ENCODE measurements at places on chromosomes 6 and 20.

GRCh38 chr6:137764464-137764863, 102.6 kb upstream of the TNFAIP3 start:
- no peak for DNase-seq

DNA sequence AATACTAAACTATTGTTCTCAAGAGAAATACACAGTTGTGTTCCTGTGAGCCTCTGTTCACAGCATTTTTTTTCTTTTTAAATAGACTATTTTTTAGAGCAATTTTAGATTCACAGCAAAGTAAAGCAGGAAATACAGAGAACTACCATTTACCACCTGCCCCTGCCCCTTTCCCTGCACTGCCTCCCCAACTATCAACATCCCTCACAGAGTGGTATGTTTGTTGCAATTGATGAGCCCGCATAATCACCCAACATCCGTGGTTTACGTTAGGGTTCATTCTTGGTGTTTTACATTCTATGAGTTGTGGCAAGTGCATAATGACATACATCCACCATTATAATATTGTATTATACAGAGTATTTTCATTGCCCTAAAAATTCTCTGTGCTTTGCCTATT, 71.6 kb upstream of the TNFAIP3 start:
- DNase-seq = no peak

DNA sequence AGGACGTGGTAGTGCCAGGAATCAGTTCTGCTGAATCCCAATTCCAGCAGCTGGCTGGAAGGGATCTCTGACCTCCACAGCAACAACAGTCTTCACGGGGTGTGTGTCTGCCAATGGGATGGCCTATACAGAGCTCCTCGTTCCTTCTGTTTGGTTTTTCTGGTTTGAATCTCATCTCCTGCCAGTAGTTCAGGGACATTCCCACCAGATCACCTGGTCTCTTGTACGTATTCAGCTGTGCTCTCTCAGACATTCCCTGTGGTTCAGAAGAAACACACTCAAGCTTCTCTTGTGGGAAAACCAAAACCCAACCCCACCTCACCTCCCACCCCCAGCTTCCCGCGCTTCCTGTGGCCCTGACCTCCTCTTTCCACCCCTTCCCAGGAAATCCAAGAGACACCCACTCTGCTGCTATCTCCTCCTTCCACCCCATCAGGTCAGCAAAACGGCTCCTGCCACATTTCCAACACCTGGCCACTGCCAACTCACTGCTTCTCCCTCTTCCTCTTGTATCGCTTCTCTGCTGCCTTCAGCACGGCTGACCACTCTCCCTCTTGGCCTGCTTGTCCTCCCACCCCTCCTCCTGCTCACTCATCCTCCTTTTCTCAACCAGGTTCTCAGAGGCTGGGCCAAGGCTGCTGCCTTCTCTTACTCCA, 63.3 kb upstream of the PTGIS start:
- DNase-seq = no peak

DNA sequence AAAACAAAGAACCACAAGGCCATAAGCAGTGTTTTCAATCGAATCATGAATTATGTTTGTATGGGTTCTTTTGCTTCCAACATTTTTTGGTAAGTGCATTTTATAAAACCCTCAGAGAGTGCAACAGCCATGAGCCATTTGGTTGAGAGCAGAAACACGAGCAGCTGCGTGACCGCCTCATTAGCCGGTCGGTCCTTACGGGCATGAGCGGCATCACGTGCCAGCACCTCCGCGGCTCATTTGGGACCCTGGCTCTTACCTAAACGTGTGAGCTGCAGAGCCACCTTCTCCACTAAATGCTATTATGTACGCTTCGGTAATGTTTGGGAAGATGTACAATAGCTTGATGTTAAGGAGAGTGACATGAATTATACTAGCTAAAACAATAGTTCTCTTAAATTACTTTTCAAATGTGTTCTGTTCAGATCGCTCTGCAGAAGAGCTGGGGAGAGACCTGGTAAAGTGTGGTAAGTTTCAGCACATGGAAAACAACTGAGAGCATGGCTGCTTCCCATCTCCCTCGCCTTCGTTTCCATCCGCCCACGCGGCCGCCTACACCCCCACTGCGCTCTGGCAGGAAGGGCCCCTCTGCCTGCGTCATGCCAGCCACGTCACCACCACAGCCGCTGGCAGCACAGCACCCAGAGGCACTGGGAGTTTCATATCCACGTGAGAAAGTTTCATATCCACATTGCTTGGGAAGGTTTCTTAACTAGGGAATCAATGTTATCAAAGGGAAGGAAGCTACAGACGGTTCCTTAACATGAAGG, 23.7 kb upstream of the PDE10A start:
- no peak for DNase-seq

DNA sequence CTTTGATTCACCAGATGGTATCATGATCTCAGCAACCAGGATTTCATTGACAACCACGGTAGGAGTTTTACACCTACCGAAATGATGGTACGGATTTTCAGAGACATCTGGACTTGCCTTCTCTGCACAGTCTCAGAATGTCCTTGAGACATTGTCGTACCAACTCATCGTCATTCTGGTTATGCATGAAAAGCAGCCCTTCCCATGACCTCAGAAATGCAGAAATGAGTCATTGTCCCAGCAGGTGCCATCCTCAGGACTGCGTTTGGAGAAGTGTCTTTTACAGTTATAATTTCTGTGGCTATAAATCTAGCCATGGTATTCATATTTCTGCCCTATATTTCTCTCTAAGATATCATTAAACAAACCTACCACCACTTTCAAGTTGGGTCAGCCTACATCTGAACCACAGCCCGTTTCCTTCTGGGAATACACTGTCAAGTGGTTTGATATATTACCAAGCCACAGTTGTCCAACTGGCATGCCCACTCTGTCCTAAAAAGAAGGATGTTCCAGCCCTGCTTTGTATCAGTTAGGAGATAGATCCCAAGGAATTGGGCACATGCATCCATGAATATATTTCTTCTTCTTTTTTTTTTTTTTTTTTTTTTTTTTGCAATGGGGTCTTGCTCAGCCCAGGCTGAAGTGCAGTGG, 7.5 kb upstream of the BFSP1 start:
- DNase-seq = no peak

DNA sequence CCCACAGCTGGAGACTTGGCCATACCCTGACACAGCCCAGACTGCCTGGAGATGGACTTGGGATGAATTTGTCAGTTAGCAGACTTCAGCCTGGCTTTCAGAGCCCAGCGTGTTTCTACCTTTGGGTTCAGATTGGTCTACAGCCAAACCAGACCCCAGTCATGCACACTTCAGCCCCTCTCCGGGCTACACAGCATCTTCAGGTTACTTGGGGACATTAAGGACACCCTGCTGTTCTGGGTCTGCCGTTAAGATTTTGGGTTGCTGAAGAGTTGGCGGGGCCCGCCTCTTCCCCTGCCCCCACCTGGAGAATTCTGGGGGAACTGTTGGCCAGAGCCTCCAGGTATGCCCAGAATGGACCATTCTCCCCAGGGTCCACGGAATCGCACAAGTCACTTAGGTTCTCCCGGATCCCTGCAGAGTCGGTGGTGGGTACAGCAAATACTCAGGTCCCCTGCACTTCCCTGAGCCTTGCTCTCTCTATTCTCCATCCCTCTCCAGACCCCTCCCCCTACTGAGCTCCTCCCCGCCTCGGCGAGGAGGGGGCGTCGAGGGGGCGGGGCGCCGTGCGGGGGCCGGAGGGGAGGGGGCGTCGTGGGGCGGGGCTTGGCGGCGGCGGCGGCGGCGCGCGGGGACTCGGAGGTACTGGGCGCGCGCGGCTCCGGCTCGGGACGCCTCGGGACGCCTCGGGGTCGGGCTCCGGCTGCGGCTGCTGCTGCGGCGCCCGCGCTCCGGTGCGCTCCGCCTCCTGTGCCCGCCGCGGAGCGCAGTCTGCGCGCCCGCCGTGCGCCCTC, at the start of gene PTK7:
Gene PTK7 (plus strand): TSS at position 645 of the 794 bp plus-strand sequence. CDS start 175 bp downstream, outside the sequence.
- DNase-seq = peak; percentile 77

DNA sequence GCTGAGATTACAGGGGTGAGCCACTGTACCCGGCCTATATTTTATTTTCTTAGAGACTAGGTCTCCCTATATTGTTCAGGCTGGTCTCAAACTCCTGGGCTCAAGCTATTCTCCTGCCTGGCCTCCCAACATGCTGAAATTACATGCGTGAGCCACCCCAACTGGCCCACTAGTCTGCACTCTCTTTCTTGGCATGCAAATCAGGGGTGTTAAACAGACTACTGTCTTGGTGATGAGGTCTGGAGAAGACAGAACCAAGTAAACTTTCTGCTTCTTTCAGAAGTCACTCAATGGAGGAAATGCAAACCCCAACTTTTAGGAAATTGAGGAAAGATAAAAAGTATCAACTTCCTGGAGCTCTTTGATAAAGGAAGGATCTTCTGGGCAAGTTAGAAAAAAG, 8.0 kb upstream of the TUBB2B start:
- DNase-seq = no peak

- DNase-seq = no peak
Observed at GRCh38 chr6:102736941-102737368, 1343.4 kb downstream of the GRIK2 start.

GRCh38 chr6:15876406-15876805, 213.6 kb upstream of the DTNBP1 start:
- no peak for DNase-seq

DNA sequence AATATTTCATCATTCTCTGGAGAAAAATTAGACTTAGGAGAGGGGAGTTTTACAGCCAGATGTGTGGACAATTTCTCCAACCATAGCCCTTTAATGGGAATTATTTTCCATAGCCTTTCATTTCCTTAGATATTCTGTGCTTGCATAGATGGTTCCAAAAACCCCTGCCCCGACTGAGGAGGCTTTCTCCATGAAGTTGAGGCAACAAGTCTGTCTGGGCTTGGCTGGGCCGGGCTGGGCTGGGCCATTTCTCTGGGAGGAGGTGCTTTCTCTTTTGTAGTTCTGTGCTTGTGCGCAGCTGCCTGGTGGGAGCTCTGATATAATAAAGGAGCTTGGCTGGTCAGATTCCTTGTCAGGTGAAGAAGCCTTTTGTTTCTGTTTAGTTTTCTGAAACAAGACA, 71.4 kb downstream of the SOBP start:
- no peak for DNase-seq

DNA sequence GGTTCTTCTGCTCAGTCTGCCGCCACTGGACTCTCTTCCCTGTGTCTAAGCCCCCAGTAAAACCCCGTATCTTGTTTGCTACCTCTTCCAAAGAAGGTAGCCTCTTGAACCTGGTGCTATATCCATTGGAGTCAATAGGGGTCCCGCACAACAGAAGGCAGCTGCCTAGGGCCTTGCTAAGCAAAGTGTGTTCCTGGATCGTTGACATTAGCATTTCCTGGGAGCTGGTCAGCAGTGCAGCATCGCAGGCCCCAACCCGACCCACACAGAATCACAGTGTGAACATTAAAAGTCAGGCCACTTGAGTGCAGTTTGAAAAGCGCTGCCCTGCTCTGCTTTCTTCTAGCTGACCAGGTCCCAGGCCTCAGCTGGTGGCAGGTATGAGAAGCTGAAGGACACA, 2.9 kb downstream of the ADA start:
- no peak for DNase-seq

DNA sequence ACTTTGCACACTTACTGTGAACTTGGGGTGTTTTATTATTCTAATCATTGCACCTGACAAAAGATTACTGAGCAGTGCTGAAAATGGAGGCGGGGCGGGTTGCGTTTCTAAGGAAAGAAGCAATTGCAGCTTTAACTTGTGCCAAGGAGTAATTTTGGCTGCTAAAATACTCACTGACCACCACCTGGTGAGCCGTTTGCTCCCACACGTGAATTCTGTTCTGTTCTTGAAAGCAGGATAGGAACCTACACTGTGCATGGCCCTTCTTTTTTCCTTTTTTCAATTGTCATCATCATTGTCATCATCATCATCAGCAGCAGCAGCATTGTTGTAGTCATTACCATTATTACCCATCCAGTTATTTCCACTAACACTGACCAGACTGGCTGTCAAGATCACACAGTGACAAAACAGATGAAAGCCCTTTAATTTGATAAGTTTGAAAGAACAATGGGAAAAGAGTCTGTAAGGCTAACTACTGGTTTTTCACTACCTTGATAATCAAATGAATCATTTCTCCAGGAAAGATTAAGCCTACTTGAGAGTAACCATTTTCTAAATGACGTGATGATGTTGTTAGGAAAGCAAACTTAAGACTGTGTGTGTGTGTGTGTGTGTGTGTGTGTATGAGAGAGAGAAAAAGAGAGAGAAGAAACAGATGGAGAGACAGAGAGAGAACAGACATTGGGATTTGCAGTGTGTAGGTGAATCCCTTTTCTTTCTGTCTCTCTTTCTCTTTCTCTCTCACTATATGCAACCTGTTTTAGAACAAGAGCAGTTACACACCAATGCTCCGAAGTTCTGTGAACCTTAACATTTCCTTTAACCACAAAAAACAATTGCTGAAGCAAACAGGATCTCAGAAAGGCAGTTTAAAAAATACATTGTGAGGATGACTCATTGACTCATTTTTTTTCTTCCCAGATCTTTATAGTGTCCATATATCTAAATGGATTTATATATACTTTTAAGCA, 3.8 kb downstream of the RIPOR2 start:
- no peak for DNase-seq

GRCh38 chr20:61303217-61303616, 51.2 kb downstream of the CDH4 start:
- DNase-seq = no peak

- no peak for DNase-seq
Observed at GRCh38 chr6:32170294-32170693, 5.6 kb downstream of the AGPAT1 start.

- no peak for DNase-seq
Observed at GRCh38 chr6:19928461-19928860, 91.3 kb downstream of the ID4 start.

DNA sequence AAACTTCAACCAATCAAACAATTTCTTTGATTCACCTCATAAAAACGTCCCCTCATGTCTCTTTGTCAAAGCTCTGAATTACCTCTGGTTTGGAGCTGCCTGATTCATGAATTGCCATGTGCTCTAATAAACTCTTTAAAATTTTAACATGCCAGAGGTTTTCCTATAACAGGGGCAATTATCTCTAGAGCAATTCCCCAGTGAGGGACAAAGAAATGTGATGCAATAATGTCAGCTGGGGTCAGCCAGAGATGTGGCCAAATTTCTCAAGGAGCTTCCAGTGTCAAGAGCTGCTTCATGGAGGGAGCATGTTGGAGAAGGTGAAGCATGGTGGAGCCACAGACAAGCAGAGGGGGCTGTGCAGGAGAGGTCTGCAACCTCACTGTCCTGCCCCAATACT, 38.7 kb upstream of the RFPL4B start:
- no peak for DNase-seq

GRCh38 chr20:57594092-57594951, 25.9 kb downstream of the ZBP1 start:
- no peak for DNase-seq

DNA sequence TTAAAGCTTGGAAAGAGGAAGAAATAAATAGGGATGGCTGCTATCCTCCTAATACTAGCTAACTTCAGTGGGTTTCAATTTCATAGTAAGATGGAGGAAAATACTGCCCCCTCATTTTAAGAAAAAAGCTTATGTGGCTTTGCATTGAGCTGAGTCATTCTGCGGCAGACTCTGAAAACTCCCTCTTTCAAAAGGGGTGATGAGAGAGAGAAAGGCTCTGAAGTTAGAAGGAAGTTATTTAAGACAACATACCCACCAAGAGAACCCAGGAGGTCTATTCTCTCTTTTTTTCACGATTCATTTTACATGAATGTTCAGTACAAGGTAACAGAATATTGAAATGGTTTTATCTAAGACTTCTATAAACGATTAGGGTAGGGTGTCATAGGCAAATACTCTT, 4.5 kb downstream of the PRDM13 start:
- DNase-seq = no peak

Data from left renal cortex interstitium (tissue), 4 donors.